Pulmonary artery endothelial cell (primary cell): ENCODE measurements at places on chromosomes 13 and 19. TPM values are rescaled to one million over a fixed set of nuclear protein-coding genes. Genes with fewer than 3 reads are reported as not detected.
A peak's percentile ranks its signal among the peaks of the same experiment; 100 is the strongest.

GRCh38 chr13:113401452-113402415 lies 37.8 kb upstream of the GRTP1 start:
- DNase-seq, result no peak

The BRME1 gene
- total RNA-seq, result 0.63 and 0.73 TPM in 2 replicates

DNA sequence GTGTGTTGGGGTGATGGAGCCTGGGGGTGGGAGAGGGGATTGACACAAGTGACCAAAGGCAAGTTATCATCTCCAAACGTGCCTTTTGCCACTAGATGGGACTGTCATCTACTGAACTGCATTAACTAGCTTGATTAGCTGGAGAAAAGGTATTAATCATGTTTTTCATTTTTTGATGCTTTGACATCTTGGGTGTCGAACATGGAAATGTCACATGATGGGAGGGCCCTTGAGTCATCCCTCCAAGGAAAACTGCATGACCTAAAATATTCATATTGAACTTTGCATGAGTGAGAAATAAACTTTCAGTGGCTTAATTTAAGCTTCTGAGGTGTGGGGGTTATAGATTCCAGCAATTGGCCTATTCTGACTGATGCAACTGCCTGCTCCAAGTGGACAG lies 73.3 kb downstream of the ALOX5AP start:
- no peak for DNase-seq

The TMEM147 gene
- 74.1 and 78.8 TPM in 2 replicates for total RNA-seq

- DNase-seq, result no peak
Measured at GRCh38 chr13:33174931-33175330, 110.6 kb downstream of the STARD13 start.

DNA sequence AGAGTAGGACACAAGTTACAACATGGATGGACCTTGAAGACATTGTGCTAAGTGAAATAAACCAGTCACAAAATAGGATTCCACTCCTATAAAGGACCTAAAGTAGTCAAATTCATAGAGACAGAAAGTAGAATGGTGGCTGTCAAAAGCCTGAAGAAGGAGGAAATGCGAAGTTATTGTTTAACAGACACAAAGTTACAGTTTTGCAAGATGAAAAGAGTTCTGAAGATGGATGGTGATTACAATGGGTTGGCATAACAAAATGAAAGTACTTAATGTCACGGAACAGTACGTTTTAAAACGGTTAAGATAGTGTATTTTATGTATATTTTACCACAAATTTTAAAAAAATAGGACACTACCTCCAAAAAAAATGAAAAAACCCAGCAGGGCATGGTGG lies 34.8 kb downstream of the FOXO1 start:
- no peak for DNase-seq

- no peak for DNase-seq
Measured at GRCh38 chr19:6768236-6768785, 1.1 kb upstream of the SH2D3A start.

The FUT2 gene
- total RNA-seq, result not detected in 2 replicates

The ZNF91 gene
- total RNA-seq, result 8.4 and 9.7 TPM in 2 replicates

DNA sequence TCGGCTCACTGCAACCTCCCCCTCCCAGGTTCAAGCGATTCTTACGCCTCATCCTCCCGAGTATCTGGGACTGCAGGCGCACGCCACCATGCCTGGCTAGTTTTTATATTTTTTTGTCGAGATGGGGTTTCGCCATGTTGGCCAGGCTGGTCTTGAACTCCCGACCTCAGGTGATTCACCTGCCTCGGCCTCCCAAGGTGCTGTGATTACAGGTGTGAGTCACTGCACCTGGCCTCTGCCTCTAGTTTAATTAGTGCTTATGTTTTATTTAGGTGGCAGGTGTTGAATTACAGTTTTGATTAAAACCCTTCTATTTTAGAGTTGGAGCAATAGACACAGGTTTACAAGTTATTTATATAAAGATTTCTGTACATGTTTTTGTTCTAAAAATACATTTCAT lies 42.8 kb downstream of the ATP11A start:
- no peak for DNase-seq

DNA sequence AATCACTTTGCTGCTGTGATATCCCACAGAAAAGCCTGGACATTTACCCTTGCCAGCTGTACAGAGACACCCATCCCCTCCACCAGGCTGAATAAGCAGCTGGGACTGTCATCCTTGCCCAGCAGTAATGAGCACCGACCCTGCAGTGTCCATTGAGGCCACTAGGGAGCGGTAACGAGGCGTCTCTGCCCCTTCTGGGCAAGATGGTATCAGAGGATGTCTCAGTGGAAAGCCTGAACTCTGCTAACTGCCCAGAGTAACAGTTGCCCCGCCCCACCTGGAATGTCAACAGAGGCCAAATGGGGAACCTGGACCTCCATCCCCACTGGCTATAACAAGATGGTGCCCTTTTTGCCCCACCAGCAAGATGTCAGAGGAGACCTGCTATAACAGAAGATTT lies 22.8 kb upstream of the CEACAM20 start:
- DNase-seq, result no peak

The ZNF780B gene
- total RNA-seq, result 6.5 and 9.8 TPM in 2 replicates

- DNase-seq, result no peak
Measured at GRCh38 chr19:10510301-10510802, 6.9 kb downstream of the S1PR5 start.

- no peak for DNase-seq
Measured at GRCh38 chr19:14138576-14139265, 2.3 kb upstream of the ASF1B start.

DNA sequence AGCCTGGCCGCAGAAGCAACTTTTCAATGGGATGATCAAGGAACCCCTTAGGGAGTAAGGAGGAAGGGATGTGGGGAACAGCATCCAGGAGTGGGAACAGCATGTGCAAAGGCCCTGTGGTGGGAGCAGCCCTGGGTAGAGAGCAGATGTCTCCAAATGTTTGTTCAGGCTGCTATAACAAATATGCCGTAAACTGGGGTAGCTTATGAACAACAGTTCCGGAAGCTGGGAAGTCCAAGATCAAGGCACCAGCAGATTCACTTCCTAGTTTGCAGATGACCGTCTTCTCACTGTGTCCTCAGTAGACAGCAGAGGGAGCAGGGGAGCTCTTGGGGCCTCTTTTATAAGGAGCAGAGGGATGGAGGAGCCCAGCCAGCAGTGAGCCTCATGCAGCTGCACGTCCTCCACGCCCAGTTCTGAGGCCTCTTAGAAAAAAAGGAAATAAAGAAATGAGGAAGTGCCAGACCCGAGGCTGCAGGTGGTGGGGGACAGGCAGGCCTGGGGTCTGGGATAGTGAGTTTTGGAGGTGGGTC lies 4.2 kb upstream of the LRRC25 start:
- no peak for DNase-seq

GRCh38 chr19:7869910-7870511 lies 4.2 kb downstream of the PRR36 start:
- no peak for DNase-seq

- DNase-seq, result no peak
Measured at GRCh38 chr19:23002690-23003422, at the start of gene ZNF728. TSS of gene ZNF728 (minus strand) at chr19:23003176. CDS start at chr19:23003030, 146 bp downstream.

DNA sequence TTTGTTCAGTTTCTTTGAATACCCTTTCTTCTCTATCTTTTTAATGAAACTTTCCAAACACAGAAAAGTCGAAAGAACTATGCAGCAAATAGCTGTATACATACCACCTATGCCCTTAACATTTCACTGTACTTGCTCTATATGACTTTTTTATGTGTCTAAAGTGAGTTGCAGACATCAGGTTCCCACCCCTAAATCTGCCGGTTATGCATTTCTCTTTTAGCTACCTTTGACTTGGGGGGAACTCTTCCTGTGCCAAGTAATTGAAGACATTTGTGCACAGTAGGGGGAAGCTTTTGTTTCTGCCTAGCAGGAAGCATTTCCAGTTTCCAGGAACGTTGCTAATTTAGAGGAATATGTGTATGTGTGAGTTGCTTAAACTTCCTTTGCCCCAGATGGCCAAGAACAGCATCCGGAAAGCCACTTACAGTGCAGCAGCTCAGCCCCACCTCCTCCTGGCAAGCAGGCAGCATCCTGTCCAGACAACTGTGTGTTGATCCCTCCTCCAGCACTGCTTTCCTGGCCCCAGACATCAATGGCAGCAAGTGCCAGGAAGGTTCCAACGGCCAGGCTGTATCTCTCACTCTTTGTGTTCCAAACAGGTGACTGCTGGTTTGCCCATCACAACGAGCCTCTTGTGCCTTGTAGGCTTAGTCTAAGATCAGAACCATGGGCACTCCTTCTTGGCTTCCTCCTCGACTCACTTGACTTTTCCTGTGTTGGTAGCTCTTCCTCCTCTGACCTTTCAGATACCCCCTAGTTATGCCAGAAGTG lies 14.7 kb upstream of the GRAMD1A start:
- DNase-seq, result peak; percentile 70

- no peak for DNase-seq
Measured at GRCh38 chr19:2064788-2065524, 13.9 kb upstream of the MKNK2 start.

- DNase-seq, result no peak
Measured at GRCh38 chr13:111370147-111370546, 49.7 kb downstream of the TEX29 start.

- DNase-seq, result peak; percentile 74
Measured at GRCh38 chr19:34332027-34332760, 32.8 kb upstream of the GPI start.

DNA sequence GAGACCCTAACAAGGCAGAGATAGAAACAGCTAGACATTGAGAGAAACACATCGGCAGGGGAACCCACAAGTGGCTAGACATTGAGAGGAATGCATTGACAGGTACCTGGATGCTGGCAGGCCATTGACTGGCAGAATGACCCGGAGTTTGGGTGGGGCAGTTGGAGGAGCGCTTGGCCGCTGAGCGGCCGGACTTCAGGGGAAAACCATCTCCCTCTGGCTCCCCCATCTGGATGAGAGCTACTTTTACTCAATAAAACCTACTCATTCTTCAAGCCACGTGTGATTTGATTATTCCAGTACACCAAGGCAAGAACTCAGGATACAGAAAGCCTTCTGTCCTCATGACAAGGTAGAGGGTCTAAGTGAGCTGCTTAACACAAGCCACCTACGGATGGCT lies 473.4 kb downstream of the SLITRK5 start:
- DNase-seq, result no peak

DNA sequence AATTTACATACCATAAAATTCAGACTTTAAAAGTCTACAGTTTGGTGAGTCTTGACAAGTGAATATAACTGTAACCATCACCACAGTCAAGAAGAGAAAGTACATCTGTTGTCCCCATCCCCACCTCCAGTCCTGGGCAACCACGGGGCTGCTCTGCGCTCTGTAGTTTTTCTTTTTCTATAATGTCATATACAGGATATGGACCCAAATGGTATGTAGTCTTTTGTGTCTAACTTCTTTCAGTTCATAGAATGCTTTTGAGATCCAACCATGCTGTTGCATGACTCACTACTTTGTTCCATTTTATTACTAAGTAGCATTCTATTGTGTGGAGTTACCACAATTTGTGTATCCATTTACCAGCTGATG lies 103.9 kb downstream of the DOCK9 start:
- DNase-seq, result no peak
